Fibroblast of the conjunctiva (primary cell): ENCODE measurements at places on chromosomes 11 and 22.

GRCh38 chr11:9330387-9331384 lies 16.3 kb upstream of the TMEM41B start:
- DNase-seq: peak; percentile 6

GRCh38 chr11:78708388-78708787 lies 133.7 kb upstream of the NARS2 start:
- no peak for DNase-seq

- no peak for DNase-seq
Measured at GRCh38 chr11:66643745-66644437, 5.4 kb downstream of the RBM4 start.

GRCh38 chr22:33874206-33874605 lies 46.1 kb downstream of the LARGE1 start:
- no peak for DNase-seq

GRCh38 chr22:46061124-46061500 lies 84.2 kb upstream of the WNT7B start:
- DNase-seq: no peak

- no peak for DNase-seq
Measured at GRCh38 chr11:47185305-47186075, 744 bp downstream of the PACSIN3 start.

DNA sequence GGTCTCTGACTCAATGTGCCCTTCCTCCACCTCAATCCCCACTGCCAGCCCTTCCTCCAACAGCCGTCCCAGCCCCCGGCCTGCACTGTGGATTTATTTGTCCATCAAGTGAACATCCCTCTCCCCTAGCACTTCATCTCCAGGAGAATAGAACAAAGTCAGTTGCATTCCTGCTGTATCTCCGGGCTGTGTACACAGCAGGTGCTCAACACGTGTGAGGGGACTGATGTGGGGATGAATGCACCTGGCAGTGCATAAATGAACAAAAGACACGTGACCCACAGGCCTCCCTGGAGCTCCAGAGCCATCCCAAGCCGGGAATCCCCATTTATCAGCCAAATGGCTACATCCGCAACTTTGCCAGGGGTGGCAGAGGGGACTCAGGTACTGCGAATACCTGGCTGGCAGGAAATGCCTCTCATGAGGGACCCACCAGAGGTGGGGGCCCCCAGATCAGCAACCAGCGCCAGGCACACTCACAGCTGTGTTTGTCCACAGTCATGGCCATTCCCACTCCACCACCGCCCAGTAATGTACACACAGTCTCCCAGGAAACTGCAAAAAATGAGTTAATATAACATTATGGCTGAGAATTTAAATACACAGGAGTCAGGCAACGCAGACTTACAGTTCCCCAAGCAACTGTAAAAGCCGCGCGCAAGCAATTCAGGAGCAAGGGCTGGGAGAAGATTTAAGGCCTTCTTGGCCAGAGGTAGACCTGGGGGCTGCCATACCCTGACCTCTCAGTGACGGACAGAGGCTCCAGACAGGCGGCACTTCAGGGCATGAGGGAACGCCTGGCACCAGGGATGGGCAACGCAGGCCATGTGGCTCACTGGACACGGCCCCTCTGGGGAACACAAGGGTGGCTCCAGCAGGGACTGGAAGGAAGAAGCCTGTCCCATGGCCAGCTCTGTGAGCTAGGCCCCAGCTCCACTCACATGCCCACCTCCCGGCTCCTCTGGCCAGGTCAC lies 50.3 kb upstream of the TCF20 start:
- DNase-seq: no peak

DNA sequence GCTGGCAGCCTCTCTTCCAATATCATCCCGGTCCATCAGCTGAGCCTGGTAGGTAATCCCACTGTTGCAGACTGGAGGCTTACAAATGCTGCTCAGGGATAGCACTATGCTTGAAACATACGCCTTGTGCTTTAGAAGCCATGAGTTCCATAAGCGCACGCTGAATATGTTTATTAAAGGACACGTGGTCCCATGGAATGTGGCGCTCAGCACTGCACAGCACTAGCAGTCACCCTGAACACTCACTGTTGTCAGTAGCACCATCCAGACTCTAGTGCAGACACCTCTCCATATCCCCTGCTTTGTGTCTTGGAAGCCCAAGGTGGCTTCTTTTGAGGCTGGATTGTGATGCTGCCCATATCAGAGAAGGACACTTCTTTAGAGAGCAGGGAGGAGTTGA lies 120.9 kb downstream of the MAML2 start:
- DNase-seq: no peak

GRCh38 chr11:5200582-5200981 lies at the start of gene OR51V1:
Gene OR51V1, minus strand, starts transcription at chr11:5200682. Its CDS starts 0 bp downstream, at chr11:5200682.
- no peak for DNase-seq
